ENCODE measurements at places on chromosomes 2 and 18.
A peak's percentile ranks its signal among the peaks of the same experiment; 100 is the strongest.

DNA sequence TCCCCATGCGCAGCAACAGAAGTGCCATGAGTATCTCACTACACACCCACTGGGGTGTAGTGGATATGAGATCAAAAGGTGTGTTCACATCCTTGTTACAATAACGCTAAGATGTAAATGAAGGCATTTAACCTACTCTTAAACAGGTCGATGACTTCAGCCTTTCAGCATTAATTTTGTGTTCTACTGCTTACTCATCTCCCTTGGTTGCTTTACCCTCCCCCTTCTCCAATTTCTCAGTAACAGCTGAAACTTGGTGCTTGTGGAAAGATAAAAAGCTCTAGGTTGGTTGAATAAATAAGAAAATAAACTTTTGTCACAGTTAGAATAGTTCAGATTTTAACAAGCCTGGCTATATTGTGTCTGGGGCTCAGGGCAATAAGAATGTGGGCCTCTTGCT is 147.5 kb upstream of the SESTD1 start:
- DNase-seq, result no peak

DNA sequence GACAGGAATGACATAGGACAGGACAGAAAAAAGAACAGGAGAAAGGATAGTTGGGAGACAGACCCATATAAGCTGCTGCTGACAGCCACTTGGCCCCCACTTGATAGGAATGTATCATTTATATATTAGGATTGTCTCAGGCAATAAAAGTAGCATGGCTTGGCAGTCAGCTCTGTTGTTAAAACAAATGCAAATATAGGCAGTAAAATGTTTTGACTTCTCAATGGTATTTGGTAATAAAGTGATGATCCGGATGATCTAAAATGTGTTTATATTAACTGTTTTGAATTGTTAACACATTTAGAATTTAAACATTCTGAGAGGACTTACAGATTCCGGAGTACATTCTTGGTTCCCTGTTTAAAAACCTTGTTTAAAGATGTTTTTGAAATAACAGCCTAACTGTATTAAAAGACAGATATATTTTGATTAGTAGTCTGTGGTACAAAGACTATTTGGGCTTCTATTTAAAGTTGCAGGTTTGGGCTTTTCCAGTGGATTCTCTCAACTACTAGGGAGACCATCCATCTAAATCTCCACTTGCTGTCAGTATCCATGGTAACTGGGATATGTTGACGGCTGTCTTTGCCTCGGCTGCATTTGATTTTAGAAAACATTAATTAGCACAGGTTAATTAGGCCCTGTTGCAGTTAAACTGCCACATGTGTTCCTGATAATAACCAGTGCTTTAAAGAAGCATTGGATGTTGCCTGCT is 147.6 kb downstream of the ESCO1 start:
- DNase-seq, result no peak

DNA sequence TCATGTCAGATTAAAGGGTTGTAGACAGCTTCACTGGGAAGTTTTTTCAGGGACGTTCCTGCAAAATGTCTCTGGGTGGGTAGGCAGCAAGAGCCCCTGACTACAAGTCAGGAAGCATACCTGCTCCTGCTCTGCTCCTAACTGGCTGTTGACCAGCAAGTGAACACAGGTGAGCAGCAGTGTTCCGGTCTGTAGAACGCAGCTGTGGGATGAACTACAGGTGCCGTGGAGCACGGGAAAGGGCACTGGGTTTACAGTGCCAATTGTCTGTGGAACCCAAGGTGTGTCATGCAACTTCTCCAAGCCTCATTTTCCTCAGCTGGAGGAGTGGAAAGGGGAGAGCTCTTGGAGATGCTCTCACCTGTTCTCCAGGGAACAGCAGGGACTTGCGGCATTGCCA is 6.6 kb downstream of the ASB18 start:
- DNase-seq, result no peak

- DNase-seq, result no peak
Observed at GRCh38 chr18:45303026-45303425, 312.2 kb upstream of the SLC14A2 start.

- no peak for DNase-seq
Observed at GRCh38 chr18:6681331-6681875, 48.1 kb upstream of the ARHGAP28 start.

DNA sequence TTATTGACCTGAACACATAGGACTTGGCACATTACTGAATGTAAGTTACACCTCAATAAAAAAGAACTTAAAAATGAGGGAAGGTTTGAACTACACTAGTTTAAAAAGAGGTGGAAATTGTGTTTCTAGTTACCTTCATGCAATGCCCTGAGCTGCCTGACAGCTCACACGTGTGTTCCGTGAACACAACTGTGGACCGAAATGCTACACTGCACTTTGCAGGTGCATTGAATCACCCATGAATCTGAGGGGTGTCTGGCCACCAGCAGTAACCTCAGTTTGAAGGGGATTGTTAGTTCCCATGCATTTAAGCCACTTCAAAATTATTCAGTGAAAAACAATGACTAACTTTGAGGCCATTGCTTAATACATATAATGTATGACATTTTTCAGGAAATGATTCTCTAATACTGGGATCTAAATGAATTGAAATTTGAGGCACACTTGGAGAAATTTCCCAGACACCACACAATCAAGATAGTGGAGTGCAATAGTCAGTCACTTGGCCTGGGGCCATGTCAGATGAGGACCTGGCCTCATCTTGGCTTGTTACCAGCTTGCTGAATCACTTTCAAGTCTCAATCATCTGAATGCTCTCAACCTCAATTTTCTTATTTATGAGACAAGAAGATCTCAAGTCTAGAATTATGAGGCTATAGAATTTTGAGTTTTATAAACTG is 59.3 kb downstream of the MYL12B start:
- peak; percentile 97 for DNase-seq

DNA sequence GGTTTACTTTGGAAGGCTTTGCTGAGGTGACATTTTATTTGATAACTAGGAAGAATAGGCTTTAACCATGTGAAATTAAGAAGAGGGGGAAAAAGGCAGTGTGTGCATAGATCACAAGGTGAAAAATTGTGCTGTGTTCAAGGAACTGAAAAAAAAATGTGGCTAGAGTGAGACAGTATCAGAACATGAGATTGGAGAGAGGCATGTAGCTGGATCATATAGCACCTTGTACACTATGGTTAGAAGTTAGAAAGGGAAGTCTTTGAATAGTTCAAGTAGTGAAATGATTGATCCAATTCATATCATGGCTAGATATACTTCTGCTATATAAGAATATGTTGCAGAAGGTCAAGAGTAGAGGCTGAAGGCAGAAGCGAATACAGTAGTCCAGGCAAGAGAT is 12.3 kb upstream of the TNFRSF11A start:
- no peak for DNase-seq

- no peak for DNase-seq
Observed at GRCh38 chr18:57113799-57114420, 33.0 kb upstream of the BOD1L2 start.

DNA sequence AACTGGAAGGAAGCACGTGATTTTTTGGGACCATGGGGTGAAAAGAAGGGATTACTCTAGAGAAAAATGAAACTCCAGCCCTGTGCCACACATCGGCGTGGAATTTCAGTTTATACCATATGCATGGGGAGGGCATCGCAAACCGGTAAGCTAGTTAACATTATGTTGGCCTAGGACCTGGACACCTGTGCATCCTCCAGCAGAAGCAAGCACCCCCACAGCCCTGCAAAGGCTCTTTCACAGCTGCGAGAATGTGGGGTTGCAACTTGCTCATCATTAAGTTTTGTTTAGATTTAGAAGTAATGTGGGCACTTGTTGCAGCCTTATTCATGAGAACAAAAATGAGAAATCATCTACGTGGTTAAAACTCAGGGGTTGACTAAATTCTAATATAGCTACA is 299.2 kb downstream of the PIEZO2 start:
- no peak for DNase-seq

DNA sequence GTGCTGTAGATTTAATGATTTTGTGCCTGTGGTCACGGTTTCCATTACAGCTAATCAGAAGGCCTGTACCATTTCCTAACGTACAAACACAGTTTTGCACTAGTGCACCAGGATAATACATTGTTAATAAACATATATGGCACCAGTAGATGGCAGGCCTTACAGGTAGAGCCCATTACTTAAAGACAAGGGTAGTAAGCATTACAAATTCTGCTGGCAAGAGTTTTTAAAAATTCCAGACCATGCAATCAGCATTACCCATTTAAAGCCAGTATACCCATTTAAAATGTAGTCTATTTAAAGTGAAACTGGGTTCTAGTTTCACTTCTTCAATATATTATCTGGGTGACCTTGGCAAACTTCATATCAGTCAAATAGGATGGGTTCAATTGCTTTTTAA is 224.2 kb downstream of the NUP35 start:
- no peak for DNase-seq

GRCh38 chr2:28768952-28769351 is 17.3 kb downstream of the PPP1CB start:
- DNase-seq, result no peak

DNA sequence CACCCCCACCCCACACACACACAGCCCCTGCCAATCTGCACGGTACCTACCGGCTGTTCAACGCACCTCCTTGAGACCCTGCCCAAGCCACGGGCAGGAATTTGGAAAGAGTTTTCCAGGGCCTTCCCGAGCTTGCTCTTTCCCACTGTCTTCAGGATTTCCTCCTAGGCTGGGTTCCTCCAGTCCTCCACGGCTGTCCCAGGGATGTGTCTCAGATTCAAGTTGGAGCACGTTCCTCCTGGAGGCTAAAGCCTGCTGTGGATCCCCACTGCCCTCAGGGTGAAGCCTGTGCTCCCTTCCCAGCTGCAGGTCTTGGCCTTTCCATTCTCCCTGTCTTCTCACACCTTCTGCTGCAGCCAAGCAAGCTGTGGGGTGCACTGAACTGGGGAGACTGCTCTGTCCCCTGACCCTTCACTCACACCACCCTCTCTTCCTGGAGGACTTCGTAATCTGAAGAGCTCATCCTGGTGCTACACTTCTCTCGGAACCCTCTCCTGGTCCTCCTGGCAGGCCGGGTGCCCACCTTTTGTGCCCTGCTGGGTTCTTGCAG is 54.9 kb upstream of the HS6ST1 start:
- no peak for DNase-seq

DNA sequence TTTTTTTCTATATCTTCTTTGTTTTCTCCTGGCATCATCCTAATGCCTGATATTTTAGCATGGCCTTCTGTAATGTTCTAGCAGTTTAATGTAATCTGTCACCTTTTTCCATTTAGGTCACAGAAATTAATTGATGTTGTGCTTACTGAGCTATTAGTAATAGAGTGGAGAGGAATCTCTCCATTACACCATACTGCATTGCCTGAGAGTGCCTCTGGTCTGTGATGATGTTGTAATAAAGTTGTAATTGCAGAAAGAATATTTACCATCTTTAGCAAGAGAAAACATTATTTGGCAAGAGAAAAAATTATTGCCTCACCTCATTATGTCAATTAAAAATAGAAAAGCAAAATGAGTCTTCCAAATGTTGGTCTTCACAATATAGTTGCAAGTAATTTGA is 213.2 kb downstream of the KCNJ3 start:
- DNase-seq, result no peak

DNA sequence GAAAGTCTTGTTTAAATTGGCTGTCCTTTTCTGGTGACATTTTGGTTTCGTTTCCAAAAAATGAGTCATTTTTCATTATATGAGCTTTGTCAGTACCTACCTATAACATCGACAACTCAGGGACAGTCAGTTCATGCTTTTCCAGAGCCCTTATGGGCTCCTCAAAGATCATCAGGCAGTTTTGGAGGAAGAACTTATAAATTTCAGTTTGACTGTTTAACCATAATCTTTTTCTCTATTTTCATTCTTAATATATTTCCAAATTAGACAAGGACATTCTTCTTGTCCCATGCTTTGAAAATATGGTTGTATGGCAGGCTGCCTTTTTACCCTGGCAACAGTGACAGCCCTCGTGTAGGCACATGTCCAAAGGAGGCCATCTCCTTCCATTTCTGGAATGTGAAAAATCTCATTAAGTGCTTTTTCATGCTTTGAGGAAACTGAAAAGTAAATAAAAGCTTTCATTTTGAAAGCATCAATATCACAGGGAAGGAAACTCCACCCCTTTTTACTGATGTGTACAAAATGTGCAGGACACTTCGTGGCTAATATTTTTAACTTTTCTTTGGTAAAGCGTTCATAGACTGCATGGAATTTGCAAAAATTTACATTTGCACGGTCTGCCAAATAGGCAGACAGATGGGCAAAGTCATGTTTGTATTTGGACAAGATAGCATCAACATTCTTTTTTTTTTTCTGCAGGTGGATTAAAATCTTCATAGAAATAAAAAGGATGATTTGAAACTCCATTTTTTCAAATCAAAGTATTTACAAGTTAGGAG is 7.2 kb upstream of the PROC start:
- peak; percentile 65 for DNase-seq

- no peak for DNase-seq
Observed at GRCh38 chr2:86315084-86315483, 22.3 kb downstream of the REEP1 start.

GRCh38 chr2:205047273-205047839 is 502.1 kb downstream of the PARD3B start:
- no peak for DNase-seq

DNA sequence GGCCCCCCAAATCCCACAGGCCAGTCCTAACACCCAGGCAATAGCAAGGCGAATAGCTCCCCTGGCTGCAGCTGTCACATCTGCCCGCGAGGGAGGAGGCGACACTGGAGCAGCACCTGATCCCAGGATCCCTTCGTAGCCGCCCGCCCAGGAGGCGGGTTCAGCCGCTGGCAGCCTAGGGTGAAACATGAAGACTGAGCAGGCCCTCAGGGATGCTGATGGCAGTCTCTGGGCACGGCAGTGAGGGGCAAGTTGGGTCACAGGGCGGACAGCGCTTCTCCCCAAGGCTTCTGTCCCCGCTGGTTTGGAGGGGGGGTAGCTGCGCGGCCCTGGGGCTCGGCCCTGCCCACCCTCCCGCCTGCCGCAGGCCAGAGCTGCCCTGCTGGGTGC is 1.9 kb downstream of the DNMT3A start:
- DNase-seq, result no peak

DNA sequence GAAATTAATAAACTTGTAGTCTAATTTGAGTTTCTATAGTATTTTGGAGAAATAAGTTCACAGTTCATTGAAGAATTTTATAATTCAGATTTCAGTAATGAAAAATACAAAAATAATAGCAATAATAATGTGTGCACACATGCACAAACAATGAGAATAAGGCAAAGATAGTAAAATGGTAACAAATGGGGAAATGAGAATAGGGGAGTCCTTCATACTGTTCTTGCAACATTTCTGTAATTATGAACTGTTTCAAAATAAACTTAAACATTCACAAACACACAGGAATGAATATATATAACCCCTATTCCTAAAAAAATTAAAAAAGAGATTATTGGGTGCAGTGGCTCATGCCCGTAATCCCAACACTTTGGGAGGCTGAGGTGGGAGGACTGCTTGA is 63.9 kb downstream of the SPRED2 start:
- no peak for DNase-seq

DNA sequence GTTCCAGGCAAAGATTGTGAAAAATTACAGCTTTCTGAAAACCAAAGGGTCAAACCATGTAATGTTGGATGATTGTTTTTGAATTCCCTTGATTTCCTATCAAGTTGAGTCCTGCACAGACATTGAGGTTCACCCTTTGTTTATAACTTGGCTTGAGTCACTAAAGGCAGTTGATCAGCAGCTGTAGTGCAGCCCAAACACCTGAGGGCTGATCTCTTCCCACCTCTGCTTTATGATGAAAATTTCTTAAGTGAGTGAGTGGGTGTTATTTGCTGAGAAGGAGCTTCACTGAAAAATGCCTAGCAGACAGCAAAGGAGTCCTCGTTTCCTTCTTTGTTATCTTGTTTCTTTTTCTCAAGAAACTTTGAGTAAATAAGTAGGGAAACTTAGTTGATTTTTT is 31.9 kb upstream of the BMPR2 start:
- DNase-seq, result no peak
